Lower leg skin (tissue), 4 donors: ENCODE measurements at places on chromosomes 1 and 21. TPM values are rescaled to one million over a fixed set of nuclear protein-coding genes. Genes with fewer than 3 reads are reported as not detected.

- DNase-seq: no peak
Measured at GRCh38 chr1:246280551-246280950, 226.5 kb downstream of the SMYD3 start.

GRCh38 chr21:41357546-41357945, 4.3 kb upstream of the MX2 start:
- DNase-seq: peak; percentile 69

DNA sequence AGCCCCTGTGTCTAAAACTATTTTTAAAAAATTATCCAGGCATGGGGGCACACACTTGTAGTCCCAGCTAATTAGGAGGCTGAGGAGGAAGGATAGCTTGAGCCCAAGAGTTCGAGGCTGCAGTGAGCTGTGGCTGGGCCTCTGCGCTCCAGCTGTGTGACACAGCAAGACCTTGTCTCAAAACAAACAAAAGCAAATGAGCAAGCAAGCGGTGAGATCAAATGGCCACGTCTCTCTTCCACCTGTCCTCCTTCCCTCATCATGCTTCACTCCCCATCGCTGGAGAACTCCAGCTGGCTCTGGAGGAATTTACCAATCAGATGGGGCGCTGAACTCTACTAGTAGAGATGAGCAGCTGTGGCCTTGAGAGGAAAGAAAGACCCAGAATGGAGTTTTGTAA, 14.0 kb upstream of the REN start:
- no peak for DNase-seq

DNA sequence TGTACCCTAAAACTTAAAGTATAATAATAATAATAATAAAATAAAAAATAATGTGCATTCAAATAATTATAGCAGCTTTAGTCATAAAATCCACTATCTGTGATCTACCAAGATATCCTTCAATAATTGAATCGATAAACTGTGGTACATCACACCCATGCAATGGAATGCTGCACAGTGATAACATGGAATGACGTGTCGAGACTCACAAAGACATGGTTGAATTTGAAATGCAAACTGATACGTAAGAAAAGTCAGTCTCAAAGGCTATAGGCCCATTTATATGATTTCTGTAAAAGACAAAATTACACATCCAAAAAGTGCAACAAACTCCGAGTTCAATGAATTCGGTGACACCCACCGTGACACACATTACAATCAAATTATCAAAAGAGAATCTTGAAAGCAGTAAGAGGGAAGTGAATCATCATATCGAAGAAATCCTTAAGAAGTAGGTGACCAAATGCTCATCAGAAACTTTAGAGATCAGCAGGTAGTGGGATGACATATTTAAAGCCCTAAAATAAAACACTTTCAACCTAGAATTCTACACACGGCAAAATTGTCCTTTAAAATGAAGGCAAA, 5.2 kb upstream of the SPRR2E start:
- DNase-seq: no peak

GRCh38 chr1:51814513-51814912, 64.0 kb downstream of the NRDC start:
- DNase-seq: no peak

- no peak for DNase-seq
Measured at GRCh38 chr1:57340334-57341070, 83.4 kb downstream of the DAB1 start.

DNA sequence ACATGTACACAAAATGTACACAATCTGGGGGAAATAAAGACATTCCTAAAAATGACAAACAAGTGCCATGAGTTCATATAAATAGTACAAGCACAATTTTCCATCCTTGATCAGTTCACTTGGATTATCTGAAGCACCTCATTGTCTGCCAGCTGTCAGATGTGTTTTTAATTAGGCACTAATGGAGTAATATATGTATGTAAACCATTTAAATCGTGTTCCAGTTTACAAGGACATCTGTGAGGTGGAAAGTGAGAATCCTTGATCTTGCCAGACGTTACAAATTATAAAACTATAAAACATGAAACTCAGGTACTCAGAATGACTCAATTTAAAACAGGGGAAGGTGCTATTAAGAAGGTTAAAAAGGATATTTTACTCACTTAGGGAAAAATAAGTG, 1312.2 kb downstream of the PLA2G4A start:
- DNase-seq: no peak

GRCh38 chr1:150548632-150549495, at the start of gene ADAMTSL4:
TSS of gene ADAMTSL4 (plus strand) at chr1:150549408. CDS start at chr1:150552289, 2,881 bp downstream.
- DNase-seq: no peak

Gene HOOK1
- 20.9 TPM for total RNA-seq

Gene FCMR
- total RNA-seq: 0.34 TPM

Gene C8A
- not detected for total RNA-seq
